Psoas muscle (tissue), 8 donors: ENCODE measurements at places on chromosomes 2 and 18. TPM values are rescaled to one million over a fixed set of nuclear protein-coding genes. Genes with fewer than 3 reads are reported as not detected.

The IMP4 gene
- polyA plus RNA-seq: 148 TPM

DNA sequence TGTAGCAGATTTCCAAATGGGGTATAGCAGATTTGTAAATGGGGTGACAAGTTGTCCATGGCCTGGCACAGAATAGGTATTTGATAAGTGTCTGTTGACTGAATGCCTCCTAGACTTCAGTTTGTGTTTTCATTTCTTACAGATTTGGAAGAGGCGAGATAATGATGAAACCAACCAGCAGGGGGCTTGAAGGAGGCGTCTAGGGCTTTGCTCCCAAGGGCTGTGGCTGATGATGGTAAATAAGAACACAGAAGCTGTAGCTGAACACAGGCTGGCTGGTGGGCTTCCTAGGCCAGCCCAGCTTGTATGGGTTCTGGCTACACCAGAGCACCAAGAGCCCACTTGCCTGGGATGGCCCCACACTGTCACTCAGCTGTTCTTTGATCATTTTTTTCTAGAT, 19.4 kb downstream of the SFTPB start:
- no peak for DNase-seq

The SH3BP4 gene
- polyA plus RNA-seq: 9.8 TPM

GRCh38 chr2:136399667-136400289, 281.8 kb upstream of the CXCR4 start:
- DNase-seq: no peak

The LONRF2 gene
- polyA plus RNA-seq: 0.65 TPM

DNA sequence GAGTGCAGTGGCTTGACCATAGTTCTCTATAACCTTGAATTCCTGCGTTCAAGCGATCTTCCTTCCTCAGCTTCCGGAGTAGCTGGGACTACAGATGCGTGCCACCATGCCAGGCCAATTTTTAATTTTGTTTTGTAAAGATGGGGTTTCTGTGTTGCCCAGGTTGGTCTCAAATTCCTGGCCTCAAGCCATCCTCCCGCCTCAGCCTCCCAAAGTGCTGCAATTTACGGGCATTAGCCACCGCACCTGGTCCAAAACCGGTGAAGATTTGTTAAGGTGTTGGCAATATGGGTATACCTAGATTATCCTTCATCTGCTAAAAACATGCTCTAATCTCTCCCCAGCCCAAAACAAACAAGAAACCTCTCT, 1.3 kb upstream of the EIF2AK3 start:
- no peak for DNase-seq

DNA sequence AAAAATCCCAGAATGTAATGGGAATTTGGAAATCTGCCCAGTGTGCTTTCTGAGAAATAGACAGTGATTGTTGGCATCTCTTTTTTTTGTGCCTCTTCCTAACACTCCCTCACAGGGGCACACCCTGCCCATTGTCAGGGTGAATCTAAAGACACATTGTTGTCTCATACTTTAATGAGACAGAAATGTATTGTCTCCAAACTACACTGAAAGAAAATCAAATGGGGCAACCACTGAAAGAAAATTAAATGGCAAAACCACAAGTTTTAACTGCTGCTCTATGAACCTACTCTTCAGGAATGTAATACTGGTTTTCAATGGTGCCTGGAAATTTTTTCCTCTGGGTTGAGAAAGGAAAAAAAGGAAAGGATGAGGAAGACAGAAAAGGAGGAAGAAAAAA, 43.2 kb upstream of the GLS start:
- no peak for DNase-seq

DNA sequence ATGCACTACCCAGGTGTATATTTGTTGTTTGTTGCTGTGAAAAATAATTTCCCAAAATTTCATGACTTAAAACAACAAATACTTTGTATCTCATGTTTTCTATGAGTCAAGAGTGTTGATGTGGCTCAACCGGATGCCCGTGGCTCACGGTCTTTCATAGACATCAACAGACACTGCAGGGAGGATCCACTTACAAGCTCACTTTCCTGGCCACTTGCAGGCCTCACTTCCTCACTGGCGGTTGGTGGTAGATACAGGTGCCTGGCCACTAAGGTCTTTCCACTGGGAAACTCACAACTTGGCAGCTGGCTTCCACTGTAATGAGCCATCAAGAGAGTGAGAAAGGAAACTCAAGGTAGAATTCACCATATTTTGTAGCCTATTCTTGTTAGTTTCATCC, 662.9 kb downstream of the IRS1 start:
- DNase-seq: peak; percentile 53

GRCh38 chr2:71944183-71944550, 203.5 kb downstream of the CYP26B1 start:
- DNase-seq: no peak

DNA sequence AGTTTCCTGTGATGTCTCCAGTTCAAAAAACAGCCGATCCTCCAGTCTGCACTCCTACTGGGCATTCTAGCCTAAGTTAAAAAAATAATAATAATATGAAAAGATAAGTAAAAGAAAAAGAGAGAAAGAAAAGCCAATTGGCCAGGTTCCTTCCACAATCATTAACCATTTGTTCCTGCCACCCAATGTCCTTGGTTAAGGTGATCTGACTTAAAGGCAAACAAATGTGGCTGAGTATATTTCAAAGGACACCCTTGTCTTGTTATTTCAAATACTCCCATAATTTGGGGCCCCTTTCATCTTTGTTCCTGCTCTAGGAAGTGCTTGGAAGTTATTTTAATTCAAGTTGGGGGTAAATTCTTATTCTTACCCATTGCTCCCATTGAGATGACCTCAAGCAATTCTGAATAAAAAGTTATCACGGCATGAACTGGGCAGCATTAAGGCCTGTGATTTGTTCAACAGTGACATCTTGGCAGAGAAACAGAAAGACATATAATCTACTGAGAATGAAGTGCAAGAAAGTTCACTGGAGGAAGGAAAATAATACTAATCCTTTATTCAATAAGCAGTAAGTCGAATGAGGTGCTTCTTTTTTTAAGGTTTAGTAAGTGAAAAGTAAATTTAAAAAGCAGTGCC, 1054.5 kb upstream of the FANCL start:
- no peak for DNase-seq

GRCh38 chr2:218720048-218721041, 9.7 kb downstream of the TTLL4 start:
- no peak for DNase-seq

- DNase-seq: no peak
These were observed 60.0 kb upstream of the SPTBN1 start for GRCh38 chr2:54396107-54396506.

The SCN3A gene
- 0.13 TPM for polyA plus RNA-seq

DNA sequence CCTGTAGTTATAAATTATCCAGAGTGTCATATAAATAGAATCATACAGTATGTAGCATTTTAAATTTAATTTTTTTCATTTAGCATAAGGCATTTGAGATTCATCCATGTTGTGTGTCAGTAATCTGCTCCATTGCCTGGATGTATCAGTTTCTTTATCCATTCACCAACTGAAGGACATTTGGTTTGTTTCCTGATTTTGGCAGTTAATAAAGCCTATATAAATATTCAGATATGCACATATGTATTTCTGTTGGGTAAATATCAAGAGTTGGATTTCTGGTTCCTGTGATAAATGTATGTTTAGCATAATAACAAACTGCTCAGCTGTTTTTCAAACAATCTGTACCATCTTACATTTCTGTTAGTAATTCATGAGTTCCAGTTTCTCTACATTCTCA, 39.9 kb downstream of the CCDC150 start:
- DNase-seq: no peak

DNA sequence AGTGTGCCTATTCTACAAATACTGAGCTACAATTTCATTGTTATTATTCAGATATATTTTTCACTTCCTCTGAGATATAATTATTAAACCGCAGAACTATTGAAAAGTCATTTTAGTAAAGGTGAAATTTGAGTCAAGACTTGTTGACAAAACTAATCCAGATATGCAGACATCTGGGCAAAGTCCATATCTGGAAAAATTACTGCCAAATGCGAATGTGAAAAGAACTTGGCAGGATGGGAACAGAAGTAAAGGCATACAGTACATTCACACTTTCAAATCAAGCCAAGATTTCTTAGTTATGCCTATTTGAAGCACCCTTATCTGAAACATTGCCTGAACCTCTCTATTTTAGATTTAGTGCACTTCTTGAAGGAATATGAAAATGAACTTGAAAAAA, 923.6 kb downstream of the CCDC85A start:
- DNase-seq: no peak

GRCh38 chr2:214293593-214293992, 117.3 kb upstream of the VWC2L start:
- DNase-seq: no peak

- DNase-seq: no peak
These were observed 110.0 kb upstream of the STON1 start for GRCh38 chr2:48419884-48420511.

The C1QL2 gene
- polyA plus RNA-seq: not detected

GRCh38 chr2:47486841-47487497, 84.0 kb downstream of the MSH2 start:
- no peak for DNase-seq

DNA sequence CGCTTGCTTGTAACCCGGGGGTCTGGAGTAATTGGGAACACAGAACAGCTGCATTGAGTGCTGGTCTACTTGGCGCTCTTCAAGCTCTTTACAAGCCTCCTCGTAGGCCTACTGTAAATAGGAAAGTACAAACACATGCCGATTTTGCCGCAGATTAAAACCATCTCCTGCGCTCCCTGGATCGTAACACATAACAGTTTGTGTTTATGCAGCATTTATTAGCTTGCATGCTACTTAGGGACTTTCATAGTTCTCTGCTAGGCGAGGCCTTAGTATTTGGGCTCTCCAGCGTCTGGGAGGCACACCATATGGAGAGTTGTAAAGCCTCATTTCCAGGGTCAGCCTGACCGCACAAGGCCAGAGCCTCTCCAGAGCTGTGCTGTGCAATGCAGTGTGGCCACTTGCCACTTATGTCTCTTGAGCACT, 84.0 kb upstream of the HAAO start:
- DNase-seq: no peak

DNA sequence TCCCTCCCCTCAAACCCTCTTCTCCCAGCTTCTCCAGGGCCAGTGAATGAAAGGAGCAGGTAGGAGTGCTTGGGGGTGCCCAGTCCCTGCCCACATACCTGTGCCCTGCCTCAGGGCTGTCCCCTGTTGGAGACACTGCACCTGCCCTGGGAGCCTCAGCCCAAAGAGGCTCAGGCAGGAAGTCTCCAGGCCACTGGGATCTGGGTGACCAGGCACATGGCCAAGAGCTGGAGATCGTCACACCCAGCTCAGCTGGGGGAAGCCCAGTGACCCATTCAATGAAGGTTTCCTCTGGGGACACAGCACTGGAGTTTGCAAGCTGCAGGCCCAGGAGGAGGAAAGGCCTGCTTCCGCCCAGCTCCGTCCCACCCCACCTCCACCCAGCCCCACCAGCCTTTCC, 156.4 kb downstream of the ZFP36L2 start:
- DNase-seq: peak; percentile 63

The TEX44 gene
- polyA plus RNA-seq: not detected

DNA sequence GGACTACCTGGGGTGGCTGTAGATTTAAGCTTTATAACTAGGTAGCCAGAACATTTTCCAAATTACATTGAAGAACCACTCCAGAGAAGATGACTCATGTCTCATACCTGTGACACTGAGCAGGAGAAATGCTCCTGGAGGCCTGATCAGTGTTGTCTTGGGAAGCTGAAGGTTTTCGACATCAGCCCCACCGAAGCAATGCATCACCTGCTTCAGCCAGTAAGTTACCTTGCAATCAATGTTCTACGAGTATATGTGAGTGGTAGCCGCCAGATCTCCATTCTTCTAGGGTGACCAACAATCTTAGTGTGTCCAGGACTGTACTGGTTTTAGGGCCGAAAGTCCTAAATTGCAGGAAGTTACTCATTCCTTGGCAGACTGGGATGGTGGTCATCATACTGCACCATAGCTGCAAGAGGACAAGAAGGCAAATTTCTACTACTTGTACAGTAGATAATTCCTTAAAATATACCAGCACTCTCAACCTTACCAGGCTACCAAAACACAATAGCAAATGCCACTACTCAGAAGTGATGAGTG, 109.3 kb upstream of the LINC00305 start:
- no peak for DNase-seq

The ASPRV1 gene
- 1.0 TPM for polyA plus RNA-seq

The PLEK gene
- polyA plus RNA-seq: 0.99 TPM

GRCh38 chr2:173669888-173670287, 295.3 kb downstream of the SP3 start:
- DNase-seq: no peak

The RAD51AP2 gene
- polyA plus RNA-seq: not detected

DNA sequence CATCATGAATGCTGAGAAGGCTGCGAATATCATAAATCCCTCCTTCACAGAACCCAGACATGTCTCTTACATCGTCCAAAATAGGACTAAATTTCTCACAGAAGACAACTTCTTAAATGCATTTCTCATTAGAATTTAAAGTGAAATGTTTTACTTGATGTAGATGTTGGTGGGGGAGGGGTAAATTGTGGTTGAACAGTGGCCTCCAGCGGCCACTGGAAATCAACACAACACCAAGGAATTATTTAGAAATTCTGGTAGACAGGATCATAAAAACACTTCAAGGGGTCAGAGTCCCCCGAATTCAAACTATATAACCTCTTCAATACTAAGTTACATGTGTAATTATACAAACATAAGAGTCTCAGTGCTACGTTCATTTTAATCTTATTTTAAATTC, 135.9 kb downstream of the ABCA12 start:
- DNase-seq: no peak

The FAM228A gene
- 0.23 TPM for polyA plus RNA-seq

- peak; percentile 62 for DNase-seq
These were observed 28.0 kb upstream of the SCYGR1 start for GRCh38 chr2:227415538-227416424.

DNA sequence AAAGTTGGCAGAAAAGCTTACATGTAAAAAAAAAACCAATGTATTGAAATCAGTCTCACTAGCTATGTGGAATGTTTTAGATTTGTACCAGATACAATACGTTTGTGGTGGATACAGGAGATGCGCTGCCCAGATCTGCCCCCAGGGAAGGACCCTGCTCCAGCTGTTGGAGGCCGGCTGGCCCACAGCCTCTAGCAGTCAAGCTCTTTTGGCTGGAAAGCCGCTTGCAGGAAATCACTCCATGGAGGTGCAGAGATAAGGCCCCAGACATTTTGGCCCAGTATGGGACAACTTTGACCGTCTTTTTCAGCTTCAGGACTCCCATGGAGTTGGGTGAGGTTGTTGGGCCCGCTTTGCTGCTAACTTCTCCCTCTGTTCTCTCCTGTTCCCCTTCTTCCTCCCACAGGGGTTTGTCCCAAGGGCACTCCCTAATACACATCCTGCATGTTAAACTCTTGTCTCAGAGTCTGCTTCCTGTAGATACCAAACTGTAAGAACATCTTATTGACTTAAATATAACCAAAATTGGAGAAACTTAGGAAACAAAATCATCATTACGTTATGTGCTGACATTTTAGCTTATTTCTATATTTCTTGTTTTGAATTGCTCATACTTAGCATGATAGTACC, 1.7 kb upstream of the QPCT start:
- DNase-seq: no peak

The MC4R gene
- polyA plus RNA-seq: not detected

The ZNF385B gene
- 8.8 TPM for polyA plus RNA-seq

The VWC2L gene
- not detected for polyA plus RNA-seq

- DNase-seq: no peak
These were observed 22.7 kb downstream of the FARP2 start for GRCh38 chr2:241378816-241379215.

The FIGN gene
- 0.30 TPM for polyA plus RNA-seq

- DNase-seq: no peak
These were observed 359.9 kb upstream of the SLC14A2 start for GRCh38 chr18:45255197-45255890.

GRCh38 chr2:163878718-163879117, 142.9 kb upstream of the FIGN start:
- DNase-seq: peak; percentile 7

GRCh38 chr18:62847081-62847480, 131.7 kb downstream of the PHLPP1 start:
- no peak for DNase-seq
